ENCODE measurements at places on chromosomes 5 and 9.

GRCh38 chr9:79824265-79824664 lies 252.5 kb downstream of the TLE4 start:
- DNase-seq, result no peak

GRCh38 chr9:33331377-33331891 lies 41.1 kb downstream of the NFX1 start:
- no peak for DNase-seq

DNA sequence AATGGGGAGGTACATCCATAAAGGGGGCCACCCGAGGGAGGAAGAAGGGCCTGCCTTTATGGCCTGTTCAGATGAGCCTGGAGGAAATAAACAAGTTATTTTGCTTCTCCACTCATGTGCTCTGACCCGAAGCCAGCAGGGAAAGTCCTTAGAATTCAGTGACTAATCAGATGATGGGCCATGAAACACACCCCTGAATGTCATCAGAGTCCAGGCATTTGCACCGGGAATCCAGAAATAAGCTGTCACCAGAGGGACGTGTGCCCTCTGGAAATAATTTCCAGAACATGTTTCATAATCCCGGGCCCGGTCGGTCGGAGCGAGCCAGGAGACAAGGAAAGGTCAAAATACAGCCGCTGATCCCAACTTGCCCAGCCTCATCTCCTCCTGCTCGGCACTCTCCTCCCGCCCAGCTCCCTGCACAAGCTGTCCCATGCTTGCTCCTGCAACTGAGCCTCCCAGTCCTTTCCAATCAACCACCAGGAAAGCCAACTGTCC lies 73.6 kb upstream of the ZNF622 start:
- no peak for DNase-seq

- DNase-seq, result no peak
Observed at GRCh38 chr5:180454752-180455151, 39.4 kb upstream of the CNOT6 start.

GRCh38 chr5:154065971-154066370 lies 27.2 kb downstream of the MFAP3 start:
- DNase-seq, result no peak

DNA sequence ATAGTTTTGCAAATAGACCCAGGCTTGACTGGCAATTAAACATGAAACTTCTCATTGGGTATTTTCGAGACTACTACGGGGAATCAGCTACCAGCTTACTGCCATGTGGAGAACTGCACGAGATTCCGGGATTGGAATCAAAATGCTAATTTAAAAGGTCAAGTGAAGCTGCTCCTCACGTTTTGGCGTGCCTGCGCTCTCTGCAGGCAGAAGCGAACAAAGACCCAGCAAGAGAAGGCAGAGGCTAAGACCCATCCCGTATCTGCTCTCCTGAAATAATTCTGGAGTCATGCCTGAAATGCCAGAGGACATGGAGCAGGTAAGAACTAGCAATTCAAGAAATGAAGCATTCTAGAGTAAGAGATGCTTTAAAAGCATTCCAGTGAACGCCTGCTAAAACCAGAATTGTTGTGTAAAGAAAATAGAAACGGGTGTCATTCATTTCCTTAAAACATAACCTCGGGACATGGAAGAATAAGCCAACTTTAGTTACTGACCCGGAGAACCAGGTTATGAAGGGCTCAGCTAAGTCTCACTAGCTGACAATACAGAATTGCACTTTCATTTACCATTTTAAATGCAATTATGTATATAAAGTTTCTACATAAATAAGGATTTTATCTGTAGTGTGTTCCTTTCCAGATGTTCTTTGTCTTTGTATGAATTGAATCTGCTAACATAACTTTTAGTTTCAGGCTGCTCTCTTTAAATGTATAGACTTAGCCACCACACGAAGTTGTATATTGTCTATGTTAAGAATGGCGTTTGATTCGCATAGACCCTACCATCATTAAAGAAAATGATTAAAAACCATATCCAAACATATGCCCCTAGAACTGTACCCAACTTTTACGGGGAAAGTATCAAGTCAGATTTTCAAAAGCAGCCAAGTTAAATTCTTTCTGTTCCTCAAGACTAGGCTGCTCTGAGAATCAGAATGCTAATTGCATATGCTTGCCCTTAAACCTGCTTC lies 2.0 kb upstream of the MAT2B start:
- DNase-seq, result no peak

DNA sequence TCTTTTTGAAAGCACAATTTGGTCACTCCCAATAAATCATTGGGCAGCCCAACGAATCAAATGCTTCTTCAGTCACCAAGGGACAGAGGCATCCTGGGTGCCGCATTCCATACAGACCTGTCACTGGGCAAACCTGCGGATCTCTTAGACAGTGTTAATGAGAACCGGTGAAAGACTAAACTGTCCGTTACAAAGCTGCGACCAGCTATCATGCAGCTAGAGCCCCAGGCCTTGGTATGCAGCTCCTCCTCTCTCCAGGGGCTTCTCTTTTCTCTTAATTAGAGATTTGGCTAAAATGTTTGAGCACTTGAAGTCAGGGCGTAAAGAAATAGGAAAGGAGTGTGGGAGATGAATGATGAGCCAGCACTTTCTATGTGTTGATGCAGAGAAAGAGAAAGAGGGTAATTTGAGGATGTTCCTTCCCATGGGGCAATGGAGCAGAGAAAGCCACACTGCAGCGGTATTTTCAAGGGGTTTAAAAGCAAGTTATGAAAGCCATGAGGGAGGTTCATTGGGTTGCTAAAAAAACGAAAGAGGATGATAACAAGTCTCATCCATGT lies 175.3 kb downstream of the RFK start:
- no peak for DNase-seq

DNA sequence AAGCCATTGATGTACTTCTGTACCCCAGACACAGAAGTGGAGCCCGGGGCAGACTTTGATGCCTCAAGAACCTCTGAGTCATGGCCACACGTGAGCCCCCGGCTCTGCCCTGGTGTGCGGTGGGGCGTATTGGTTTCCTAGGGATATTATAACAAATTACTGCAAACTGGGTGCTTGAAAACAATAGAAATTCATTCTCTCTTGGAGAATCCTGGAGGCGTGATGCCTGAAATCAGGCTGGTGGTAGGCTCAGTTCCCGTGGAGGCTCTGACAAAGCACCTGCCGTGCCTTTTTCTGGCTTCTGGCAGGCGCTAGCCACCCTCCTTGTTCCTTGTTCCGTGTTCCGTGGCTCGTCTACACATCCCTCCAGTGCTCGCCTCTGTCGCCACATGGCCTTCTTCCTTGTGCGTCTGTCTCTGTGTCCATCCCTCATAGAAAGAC lies 24.2 kb downstream of the NEK6 start:
- no peak for DNase-seq

GRCh38 chr5:74541381-74541781 lies 99.1 kb downstream of the ENC1 start:
- no peak for DNase-seq

- no peak for DNase-seq
Observed at GRCh38 chr5:143258559-143259253, 144.8 kb downstream of the NR3C1 start.

- no peak for DNase-seq
Observed at GRCh38 chr5:15249152-15249551, 250.8 kb upstream of the FBXL7 start.

GRCh38 chr9:136723989-136724388 lies 11.6 kb downstream of the DIPK1B start:
- no peak for DNase-seq

DNA sequence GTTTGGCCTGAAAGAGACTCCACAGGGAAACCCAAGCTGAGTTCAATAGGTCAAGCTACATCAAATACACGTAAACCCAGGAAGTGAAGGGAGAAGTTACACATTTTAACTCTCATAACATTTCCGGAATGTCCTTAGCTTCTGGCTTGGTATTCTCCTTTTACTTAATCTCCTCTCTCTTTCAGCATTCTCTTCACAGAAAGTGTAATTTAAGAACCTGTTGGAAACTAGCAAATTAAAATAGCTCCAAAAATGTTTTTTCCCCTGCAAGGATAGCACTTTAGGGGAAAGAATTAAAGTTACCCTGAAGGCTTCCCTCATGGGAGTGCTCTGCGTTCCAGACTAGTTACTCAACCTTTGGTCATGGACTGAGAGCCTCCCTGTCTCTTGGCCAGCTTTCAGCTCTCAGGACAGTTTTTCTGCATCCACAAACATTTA lies 292.7 kb upstream of the TARS1 start:
- no peak for DNase-seq

GRCh38 chr5:96717874-96718273 lies 55.7 kb downstream of the CAST start:
- DNase-seq, result no peak

DNA sequence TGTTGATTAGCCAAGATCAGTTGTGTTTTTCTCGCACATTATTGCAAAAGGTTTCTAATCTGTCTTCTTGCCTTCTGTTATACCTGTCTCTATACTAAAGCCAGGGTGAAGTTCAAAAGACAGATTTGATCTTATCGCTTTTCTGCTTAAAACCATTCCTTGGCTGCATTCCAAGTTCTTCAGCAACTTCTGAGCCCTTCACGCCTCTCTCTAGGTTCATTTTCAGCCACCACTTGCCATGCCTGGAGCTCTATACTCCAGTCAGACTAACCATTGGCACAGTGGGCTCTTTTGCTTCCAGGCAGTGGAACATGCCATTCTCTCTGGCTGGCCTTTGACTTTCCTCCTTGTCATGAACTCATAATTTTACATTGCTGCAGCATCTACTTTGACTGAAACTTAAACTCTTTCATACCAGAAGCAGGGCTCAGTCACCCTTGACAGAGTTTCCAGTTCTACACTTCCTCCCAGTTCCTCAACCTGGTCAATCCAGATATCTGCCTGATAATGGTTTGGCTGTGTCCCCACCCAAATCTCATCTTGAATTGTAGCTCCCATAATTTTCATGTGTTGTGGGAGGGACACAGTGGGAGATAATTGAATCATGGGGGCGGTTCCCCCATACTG lies 114.4 kb downstream of the SLC12A2 start:
- no peak for DNase-seq

GRCh38 chr5:150801117-150801927 lies 22.8 kb downstream of the SMIM3 start:
- no peak for DNase-seq

DNA sequence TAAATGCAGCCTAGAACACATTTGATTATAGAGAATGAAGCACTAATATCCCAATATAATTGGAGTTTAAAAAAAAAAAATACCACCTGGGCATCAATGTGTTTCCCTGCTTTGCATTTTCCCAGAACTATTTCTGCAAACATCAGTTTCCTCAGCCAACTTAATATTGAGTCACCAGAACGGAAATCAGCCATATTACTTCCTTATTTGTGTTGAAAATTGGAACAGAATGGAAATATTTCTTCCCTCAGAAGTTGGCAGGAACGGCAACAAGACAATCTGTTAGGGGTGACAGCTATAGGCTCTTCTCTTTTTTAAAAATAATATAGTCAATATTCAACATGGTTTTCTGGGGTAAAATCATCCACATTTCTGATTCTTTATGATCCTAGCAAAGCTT lies 4.0 kb downstream of the MFAP3 start:
- DNase-seq, result no peak

DNA sequence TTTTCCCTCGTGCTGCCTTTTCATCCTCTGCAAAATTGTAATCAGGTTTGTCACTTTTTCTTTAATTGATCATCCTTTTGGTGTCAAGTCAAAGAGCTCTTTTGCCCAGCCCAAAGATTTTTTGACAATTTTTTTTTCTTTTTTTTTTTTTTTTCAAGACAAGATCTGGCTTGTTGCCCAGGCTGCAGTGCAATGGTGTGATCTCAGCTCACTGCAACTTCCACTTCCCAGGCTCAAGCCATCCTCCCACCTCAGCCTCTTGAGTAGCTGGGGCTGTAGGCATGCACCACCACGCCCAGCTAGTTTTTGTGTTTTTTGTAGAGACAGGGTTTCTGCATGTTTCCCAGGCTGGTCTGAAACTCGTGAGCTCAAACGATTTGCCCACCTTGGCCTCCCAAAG lies 36.7 kb downstream of the CDK7 start:
- no peak for DNase-seq

DNA sequence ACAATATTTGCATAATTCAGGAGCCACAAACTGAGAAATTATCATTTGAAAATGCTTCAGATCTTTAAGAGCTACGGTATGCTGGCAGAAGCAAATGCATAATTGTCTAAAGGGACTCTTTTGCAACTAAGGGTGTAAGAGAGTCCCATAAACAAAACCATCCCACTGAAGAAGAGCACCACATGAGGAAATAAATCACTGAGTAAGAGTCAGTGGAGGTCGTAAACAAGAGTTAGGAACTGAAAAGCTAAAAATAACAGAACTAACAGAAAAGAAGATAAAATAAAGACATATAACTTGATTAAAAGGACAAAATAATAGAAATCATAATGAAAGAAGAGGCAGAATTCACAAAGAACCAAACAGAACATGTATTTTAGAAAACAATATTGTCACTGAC lies 3.5 kb upstream of the SMC2 start:
- no peak for DNase-seq

DNA sequence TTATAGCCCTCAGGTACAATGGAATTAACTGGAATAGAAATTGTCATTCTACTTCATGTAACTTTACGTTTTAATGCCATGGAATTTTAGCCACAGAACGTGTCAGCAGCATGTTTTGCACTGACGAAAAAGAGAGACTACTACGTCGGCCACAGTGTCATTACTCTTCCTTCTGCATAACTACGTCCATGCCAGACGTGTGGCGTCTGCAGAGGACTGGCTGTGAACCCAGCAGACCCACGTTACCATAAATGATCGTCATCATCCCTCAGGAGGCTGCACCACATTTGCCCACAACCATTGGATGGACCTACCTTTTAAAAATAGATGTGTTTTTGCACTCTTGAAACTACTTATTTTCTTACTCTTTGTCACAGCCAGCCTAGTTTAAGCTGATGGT lies 63.8 kb upstream of the ATG10 start:
- no peak for DNase-seq

GRCh38 chr5:428754-429452 lies 14.1 kb upstream of the EXOC3 start:
- DNase-seq, result no peak

GRCh38 chr9:124293718-124294506 lies 36.2 kb downstream of the NEK6 start:
- no peak for DNase-seq

DNA sequence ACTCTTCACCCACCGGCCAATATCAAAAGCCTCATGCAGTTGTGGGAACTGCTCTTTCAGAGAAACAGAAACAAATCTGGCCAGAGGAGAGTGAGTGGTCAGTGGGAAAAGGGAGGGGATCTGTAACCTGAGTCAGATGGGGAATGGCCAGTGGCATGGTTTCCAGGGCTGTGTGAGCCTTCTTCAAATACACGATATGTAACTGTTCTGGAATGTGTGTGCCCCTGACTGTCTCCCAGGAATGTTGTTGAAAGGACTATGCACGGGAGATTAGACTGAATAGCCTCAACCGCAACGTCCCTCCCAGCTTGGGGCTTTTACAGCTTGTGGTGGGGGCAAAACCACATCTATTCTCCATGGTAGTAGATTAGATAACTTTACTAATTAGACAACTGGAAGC lies 60.8 kb downstream of the SH3TC2 start:
- DNase-seq, result no peak

- no peak for DNase-seq
Observed at GRCh38 chr9:25449503-25449902, 228.7 kb downstream of the TUSC1 start.

DNA sequence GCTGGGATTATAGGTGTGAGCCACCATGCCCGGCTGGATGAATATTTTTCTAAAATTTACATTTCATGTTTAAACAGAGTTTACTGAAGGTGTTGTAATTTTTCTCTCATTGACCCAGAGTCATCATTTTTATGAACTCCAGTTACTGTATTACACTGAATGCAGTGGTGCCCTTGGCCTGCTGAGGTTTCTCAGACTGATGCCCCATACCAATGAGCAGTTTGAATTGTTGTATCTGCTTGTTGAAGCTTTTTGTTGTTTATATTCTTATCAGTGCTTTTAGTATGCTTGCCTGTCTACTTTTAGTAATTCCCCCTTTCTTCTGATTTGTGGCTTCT lies 29.9 kb downstream of the NFX1 start:
- DNase-seq, result no peak
